ENCODE measurements at places on chromosomes 2 and 18.

DNA sequence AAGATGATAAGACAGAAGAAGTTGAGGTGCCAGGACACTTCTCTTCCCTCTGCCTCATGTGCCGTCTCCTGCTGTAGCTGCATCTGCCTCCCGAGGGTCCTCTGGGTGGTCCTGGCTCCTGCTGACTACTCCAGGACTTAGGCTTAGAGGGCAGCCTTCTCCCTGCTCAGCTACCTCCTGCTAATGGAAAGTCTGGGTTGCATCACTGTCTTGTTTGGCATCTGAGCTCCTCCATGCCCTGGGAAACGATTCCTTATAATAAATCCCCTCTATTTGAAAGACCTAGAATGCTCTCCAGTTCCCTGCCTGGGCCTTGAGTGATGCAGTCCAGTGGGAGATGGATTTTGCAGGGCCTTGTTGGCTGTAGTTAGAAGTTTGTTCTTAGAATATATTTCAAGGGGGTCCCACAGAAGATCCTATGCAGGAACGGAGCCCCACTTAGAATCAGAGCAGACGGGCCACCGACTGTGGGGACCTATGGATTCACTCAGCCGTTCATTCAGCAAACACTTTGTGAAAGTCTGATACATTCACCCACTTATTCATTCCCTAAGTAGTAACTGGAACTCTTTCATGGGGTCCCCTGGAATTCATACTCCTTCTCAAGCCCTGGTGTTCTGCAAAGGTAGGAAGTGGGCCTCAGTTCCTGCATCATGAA is 269.8 kb upstream of the HDAC4 start:
- no peak for DNase-seq

GRCh38 chr18:13289481-13290205 is 71.1 kb downstream of the LDLRAD4 start:
- no peak for DNase-seq

DNA sequence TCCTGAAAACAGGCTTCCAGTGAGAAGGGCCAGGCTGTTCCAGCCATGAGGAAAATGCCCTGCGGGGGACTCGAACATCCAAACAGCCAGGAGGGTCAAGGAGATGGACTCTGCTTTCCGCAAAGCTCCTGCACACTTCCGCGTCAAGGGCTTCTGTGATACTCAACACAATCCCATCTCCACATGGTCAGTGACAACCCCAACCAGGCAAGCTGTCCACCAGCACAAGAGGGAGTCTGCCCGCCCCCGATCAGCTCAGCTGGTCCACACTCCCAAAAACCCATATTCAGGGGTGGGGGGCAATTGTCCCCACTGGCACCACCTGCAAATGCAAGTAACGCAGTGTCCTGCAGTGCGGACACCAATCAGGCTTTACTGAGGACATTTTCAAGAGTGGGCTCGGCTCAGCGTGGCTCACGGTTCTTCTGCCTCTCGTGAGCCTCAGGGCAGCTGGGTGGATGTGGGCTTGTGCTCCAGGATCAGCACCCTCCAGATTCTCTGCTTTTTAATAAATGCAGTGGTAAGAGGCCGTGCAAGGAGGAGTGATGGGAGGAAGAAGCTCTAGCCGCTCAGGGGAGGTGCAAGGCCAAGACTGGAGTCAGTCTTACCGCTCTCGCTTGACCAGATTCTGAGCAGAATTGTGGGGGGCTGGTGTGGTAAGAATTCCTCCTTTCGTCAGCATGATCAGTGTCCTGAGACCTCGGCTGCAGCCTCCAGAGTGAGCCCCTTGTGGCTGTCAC is 19.5 kb upstream of the CIDEA start:
- no peak for DNase-seq

GRCh38 chr18:11266781-11267480 is 117.6 kb upstream of the PIEZO2 start:
- DNase-seq = no peak

DNA sequence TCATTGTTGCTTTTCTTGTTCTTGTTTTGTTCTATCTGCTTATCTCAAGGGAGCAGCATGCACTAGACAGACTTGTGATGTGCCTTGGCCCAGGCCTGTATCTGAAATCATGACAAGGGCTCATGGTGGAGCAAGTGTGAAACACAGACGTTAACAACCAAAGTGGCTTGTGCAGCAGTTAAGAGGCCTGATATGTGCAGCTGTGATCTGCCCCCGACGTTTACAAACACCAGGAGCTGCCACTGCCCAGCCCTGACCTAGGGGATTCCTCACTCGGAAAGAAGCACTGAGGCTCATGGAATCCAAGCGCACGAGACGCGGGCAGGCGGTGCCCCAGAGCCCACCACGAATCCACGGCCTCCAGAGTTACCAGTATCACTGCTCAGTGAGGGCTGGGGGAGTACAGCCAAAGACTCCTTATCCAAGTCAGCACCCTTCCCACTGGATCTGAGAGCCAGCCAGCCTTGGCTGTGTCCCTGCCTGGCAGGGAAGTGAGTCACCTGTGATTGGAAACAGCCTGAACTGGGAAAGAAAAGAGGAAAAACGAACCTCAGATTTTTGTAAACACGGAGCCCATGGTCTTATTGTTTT is 62.3 kb upstream of the SNTG2 start:
- no peak for DNase-seq
